Naive thymus-derived CD8-positive, alpha-beta T cell (primary cell): ENCODE measurements at places on chromosomes 7 and 10. TPM values are rescaled to one million over a fixed set of nuclear protein-coding genes. Genes with fewer than 3 reads are reported as not detected.

DNA sequence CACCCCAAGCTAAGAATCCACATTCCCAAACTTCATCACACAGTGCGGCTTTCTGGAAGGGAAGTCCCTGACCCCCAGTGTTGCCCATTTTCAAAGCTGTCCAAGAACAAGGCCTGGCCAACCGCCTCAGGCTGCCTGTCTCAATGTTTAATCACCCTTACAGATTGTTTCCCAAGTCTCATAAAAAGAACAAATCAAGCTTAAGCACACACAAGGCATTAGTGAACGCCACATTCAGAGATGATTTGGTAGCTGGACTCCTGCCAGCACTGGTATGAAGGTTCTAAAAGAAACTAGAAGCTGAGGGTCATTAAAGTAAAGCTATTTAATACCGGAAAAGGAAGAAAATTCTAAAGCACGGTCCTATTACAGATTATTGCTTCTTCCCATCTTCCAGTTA, 35.6 kb downstream of the C10orf90 start:
- H3K4me1 ChIP-seq, result no peaks in the 10 kb centered on the region
- no peaks in the 10 kb centered on the region for H3K36me3 ChIP-seq
- H3K27ac ChIP-seq, result no peak overlapping the region
- H3K4me3 ChIP-seq, result no peak overlapping the region
- H3K27me3 ChIP-seq, result no peaks in the 10 kb centered on the region

- no peak overlapping the region for H3K4me3 ChIP-seq
- no peaks in the 10 kb centered on the region for H3K36me3 ChIP-seq
- no peak for DNase-seq
- H3K27me3 ChIP-seq, result peaks cover 29% of the 10 kb centered on the region
- H3K4me1 ChIP-seq, result no peaks in the 10 kb centered on the region
- no peak overlapping the region for H3K27ac ChIP-seq
Observed at GRCh38 chr7:27435461-27435860, 192.9 kb downstream of the EVX1 start.

DNA sequence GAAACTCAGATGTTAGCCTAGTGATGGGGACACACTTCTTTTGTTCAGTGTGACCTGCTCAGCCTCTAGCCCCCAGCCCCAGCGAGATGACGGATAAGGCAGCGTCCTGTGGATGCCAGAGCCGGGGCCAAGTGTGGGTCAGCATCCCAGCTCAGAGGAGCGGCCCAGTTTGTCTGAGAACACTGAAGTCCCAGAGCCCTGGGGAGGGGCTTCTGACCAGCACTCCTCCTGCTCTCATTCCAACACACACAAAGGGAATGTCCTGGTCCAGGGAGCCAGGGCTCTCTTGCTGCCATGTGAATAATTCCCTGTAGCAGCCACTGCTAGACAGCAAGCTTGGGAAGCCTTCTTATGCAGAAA, 4.5 kb upstream of the ATP6V0E2 start:
- peaks cover 3% of the 10 kb centered on the region for H3K36me3 ChIP-seq
- peaks cover 88% of the 10 kb centered on the region for H3K4me1 ChIP-seq
- DNase-seq, result no peak
- H3K27me3 ChIP-seq, result no peaks in the 10 kb centered on the region

GRCh38 chr10:84138478-84139125, 707 bp upstream of the GHITM start:
- peaks cover 27% of the 10 kb centered on the region for H3K4me1 ChIP-seq
- peaks cover 4% of the 10 kb centered on the region for H3K36me3 ChIP-seq
- peak overlapping the region; percentile 96 for H3K27ac ChIP-seq
- H3K4me3 ChIP-seq, result peak overlapping the region; percentile 94

DNA sequence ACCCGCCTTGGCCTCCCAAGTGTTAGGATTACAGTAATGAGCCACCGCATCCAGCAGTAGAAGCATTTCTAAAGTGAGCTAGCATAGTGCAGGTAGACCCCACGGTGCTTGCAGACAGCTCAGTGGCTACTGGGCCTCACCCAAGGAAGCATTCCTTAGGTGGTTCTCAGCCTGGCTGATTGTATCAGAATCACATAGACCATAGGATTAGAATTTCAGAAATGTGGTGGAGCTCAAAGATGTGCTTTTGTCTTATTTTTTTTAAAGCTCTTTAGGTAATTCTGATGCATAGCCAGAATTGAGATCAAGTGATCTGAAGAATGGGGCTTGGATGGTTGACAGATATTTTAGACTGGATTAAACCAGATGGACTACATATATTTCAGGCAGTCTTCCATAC, 10.9 kb downstream of the ANLN start:
- H3K27me3 ChIP-seq, result no peaks in the 10 kb centered on the region
- H3K4me3 ChIP-seq, result no peak overlapping the region
- no peak for DNase-seq
- H3K4me1 ChIP-seq, result peaks cover 2% of the 10 kb centered on the region
- no peak overlapping the region for H3K27ac ChIP-seq

DNA sequence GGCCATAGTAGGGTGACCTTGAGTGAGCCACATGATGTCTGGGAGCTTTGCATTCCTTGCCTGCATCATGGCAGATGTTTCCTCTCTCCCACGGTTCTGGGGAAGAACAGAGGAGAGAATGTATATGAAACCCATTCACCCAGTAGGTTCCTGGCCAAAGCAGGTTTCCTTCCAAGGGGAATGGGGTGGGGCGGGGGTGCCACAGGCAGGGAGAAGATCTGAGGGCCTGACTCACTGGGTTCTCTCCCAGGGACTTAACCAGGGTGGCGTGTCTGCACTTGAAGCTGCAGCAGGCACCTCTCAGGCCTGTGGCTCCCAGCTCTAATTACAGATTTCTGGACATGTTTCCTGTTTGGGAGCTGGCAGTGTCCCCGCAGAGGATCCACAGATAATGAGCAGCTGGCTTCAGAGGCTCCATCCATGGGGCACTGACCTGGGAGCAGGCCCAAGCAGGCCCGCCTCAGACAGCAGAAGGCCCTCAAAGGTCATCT, 50.2 kb upstream of the ZMIZ1 start:
- no peaks in the 10 kb centered on the region for H3K36me3 ChIP-seq
- no peak for DNase-seq
- H3K4me3 ChIP-seq, result no peak overlapping the region
- peaks cover 8% of the 10 kb centered on the region for H3K4me1 ChIP-seq

DNA sequence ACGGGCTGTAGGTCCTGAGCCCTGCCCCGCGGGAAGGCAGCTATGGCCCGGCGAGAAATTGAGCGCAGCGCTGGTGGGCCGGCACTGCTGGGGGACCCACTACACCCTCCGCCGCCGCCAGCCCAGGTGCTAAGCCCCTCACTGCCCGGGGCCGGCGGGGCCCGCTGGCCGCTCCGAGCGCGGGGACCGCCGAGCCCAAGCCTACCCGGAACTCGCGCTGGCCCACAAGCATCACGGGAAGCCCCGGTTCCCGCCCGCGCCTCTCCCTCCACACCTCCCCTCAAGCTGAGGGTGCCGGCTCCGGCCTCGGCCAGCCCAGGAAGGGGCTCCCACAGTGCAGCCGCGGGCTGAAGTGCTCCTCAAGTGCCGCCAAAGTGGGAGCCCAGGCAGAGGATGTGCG, 5.5 kb upstream of the CACUL1 start:
- no peak overlapping the region for H3K27ac ChIP-seq
- no peak for DNase-seq
- H3K27me3 ChIP-seq, result peaks cover 4% of the 10 kb centered on the region

GRCh38 chr7:24555719-24556118, 17.5 kb upstream of the PALS2 start:
- no peaks in the 10 kb centered on the region for H3K27me3 ChIP-seq
- DNase-seq, result no peak
- no peaks in the 10 kb centered on the region for H3K36me3 ChIP-seq

DNA sequence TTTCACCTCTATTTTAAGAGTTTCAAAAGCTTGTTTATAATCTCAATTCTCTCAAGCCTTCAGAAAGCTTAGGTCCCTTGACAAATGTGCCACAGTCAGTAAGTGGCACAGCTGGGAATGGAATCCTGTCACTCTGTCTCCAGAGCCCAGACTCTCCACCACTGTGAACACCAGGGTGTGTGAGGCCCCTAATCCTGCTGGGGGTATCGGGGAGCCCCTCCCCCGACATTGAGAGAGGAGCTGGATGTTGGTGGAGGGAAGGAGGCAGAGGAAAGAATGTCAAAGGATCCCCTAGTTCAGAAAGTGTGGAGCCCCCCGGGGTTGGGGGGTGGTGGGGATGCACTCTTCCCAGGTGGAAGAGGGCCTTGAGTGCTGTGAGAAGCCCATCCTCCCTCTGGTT, 133.8 kb upstream of the YAE1 start:
- H3K4me1 ChIP-seq, result no peaks in the 10 kb centered on the region
- no peak for DNase-seq
- no peak overlapping the region for H3K27ac ChIP-seq
- H3K36me3 ChIP-seq, result no peaks in the 10 kb centered on the region
- H3K4me3 ChIP-seq, result no peak overlapping the region
- H3K27me3 ChIP-seq, result peaks cover 4% of the 10 kb centered on the region

DNA sequence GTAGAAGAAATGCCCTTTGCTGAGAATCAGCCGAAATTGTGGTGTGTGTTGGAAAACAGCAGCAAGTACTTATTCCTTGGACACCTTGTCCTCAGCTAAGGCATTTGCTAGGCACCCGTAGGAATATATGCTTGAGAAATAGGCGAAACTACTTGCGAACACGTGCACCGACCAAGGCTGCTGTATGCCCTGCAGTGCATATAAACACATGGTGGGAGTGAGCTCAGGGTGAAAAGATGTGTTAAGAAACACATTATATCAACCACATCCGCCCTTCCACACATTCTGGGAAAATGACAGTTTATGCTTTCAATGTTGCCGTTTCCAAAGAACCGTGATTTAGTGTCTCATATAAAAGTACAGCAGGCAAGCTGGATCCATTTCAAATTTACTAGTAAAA, 199.2 kb downstream of the JCAD start:
- H3K4me1 ChIP-seq, result no peaks in the 10 kb centered on the region
- no peak for DNase-seq
- H3K27ac ChIP-seq, result no peak overlapping the region
- H3K27me3 ChIP-seq, result no peaks in the 10 kb centered on the region

- H3K27ac ChIP-seq, result no peak overlapping the region
- DNase-seq, result no peak
- peaks cover 24% of the 10 kb centered on the region for H3K27me3 ChIP-seq
- H3K36me3 ChIP-seq, result no peaks in the 10 kb centered on the region
Observed at GRCh38 chr7:1609023-1609422, 39.2 kb upstream of the PSMG3 start.

- H3K36me3 ChIP-seq, result peaks cover 2% of the 10 kb centered on the region
- H3K4me3 ChIP-seq, result no peak overlapping the region
- DNase-seq, result no peak
- H3K27me3 ChIP-seq, result no peaks in the 10 kb centered on the region
Observed at GRCh38 chr7:33760834-33761233, 144.5 kb upstream of the BMPER start.

DNA sequence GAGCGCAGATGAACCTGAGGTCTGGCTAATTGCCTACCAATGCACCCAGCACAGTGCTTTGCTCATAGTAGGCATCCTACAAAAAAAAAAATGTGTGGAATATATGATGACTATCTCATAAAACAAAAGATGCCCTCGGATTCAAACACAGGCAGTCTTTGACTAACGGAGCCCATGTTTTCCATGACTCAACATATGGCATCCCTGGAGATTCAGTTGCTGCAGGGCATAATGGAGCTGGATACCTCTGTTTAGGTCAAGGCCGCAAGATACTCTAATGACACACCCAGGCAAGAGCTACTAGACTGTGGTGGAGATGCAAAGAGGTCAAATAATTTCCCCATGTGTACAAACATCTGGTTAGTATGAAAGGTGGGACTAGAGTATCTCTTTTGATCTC, 16.3 kb downstream of the CUBN start:
- peaks cover 12% of the 10 kb centered on the region for H3K36me3 ChIP-seq
- H3K4me3 ChIP-seq, result no peak overlapping the region
- DNase-seq, result no peak
- H3K27me3 ChIP-seq, result no peaks in the 10 kb centered on the region

The PSD gene
- total RNA-seq, result 13.3 TPM

The AHR gene
- 14.2 TPM for total RNA-seq

The ASB10 gene
- total RNA-seq, result not detected

The R3HCC1L gene
- 28.8 TPM for total RNA-seq

The ERVW-1 gene
- total RNA-seq, result not detected

The IGFBP1 gene
- total RNA-seq, result not detected

The ZNF92 gene
- 33.7 TPM for total RNA-seq
